ENCODE measurements at places on chromosomes 13 and 19. TPM values are rescaled to one million over a fixed set of nuclear protein-coding genes. Genes with fewer than 3 reads are reported as not detected.
A peak's percentile ranks its signal among the peaks of the same experiment; 100 is the strongest.

SERP2 gene
- 30.7 TPM for total RNA-seq

MCEMP1 gene
- total RNA-seq, result 0.78 TPM

DNA sequence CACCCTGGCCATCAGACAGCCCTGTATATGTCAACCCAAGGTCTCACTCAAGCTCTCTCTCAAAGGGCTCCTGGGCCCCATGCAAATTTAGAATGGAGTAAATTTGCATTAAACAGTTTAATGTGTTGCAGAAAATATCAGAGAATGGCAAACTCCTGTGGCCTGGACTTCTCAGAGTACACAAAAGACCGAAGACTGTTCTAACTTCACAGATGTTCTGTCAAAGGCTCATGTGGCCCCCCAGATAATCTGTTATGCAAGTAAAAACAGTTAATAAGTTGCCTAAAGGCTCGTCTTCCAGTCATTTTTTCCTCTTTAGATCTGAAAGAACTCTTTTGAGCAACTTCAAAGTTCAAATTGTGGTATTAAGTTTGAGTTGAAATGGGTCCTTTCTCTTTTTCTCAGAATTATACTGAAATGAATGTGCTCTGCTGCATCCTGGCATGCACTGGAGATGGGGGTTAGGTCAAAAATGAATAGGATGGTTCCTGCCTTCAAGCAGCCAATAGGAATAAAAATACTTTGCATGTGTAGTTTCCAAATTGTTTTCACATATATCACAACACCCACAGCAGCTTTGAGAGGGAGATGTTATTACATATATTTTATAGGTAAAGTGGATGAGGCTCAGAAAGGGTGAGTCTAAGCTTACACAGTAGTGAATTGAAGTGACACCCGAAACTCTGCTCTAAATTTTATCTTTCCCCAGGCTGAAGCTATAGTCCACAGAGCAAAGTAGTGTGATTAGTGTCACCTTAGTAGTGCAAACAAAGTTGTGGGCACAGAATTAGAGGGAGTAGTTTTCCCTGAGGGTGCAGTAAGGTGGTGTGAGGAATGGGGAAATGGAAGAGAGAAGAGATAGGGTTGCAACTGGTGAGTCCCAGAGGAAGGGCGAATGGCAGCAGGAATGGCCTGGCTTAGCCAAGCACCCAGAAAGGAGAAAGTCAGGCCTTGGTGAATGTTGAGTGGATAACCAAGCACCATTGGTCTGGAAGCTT, 205.0 kb upstream of the RFC3 start:
- DNase-seq, result no peak

DNA sequence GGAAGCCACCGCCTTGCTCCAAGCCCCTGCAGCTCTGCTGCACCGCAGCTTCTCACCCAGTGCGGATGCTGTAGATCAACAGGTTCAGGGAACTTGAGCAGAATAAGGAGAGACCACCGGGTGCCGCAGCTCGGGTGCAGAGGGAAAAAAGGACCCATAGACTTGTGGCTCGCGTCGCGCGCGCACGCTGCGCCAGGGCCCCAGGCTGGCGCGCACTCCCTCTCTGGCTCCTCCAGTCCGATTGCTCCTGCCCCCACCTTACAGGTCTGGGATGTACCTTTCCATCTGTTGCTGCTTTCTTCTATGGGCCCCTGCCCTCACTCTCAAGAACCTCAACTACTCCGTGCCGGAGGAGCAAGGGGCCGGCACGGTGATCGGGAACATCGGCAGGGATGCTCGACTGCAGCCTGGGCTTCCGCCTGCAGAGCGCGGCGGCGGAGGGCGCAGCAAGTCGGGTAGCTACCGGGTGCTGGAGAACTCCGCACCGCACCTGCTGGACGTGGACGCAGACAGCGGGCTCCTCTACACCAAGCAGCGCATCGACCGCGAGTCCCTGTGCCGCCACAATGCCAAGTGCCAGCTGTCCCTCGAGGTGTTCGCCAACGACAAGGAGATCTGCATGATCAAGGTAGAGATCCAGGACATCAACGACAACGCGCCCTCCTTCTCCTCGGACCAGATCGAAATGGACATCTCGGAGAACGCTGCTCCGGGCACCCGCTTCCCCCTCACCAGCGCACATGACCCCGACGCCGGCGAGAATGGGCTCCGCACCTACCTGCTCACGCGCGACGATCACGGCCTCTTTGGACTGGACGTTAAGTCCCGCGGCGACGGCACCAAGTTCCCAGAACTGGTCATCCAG, 964 bp downstream of the PCDH17 start:
- DNase-seq, result peak; percentile 44

DNA sequence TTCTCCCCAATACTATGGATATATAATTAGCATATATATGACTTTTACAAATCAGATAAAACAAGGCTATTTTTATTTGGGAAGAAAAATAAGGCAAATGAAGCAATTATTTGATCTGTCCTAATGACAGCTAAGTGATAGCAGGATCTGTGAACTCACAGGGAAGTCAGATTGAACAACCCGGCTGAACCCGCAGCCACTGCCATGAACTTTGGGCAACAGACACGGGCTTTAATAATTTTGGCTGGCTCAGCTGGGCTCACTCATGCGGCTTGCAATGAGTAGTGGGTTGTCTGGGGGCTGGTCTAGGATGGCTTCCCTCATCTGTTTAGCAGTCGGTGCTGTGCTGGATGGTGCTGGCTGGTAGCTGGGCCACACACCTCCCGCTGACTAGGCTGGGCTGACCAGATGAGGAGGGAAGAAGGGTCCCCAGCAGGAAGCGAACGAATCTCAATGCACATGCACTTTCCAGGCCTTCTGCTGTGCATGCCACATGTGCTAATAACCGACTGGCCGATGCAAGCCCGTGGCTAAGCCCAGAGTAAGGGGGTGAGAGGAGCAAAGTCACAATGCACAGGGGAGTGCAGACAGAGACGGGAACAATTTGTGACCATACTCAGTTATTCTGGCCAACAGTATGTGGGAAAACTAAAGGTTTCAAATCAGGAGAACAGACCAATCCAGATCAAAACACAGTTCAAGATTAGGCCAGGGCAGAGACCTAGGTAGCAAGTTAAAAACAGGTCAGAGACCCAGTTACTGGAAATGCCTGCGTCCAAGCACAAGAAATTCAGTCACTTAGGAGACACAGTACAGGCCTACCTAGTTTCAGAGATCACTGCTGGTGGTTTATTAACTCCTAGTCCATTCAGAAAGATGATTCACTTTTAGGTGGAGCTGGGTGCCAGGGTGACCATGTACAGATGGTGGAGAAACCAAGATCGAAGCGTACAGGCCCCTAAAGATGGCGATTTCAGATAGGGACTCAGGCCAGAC, 22.3 kb downstream of the CRYL1 start:
- no peak for DNase-seq

DNA sequence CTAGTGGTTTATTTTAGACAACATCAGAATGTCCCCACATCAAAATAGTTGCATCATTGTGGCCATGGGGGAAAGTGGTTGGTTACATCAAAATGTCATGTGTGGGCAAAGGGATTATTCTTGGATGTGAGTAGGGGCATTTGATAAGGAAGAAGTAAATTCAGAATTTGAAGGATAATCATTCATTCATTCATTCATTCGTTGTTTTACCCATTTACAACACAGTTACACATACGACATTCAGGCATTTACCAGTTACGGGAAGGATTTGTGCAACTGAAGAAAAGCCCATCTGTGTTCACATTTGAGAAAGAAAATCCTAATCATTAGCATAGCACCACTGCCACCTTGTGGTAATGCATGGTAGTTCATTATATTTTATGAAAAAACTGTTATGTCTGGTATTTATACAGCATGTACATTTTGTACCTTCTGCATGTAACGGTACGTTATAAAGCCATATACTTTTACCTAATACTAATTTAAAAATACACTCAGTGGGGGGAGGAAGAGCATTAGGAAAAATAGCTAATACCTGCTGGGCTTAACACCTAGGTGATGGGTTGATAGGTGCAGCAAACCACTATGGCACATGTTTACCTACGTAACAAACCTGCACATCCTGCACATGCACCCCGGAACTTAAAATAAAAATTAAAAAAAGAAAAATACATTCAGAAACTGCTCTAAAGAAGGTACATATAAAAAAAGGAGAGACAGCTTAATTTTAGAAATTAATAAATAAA, 62.1 kb downstream of the DGKH start:
- no peak for DNase-seq

- no peak for DNase-seq
These were observed 798 bp downstream of the SLC1A5 start for GRCh38 chr19:46787331-46788261.

- no peak for DNase-seq
These were observed 913.8 kb upstream of the SLITRK5 start for GRCh38 chr13:86757236-86757978.

All from occipital lobe (tissue), 3 donors.